Pancreas (tissue), 10 donors: ENCODE measurements at places on chromosomes 2 and 18.

DNA sequence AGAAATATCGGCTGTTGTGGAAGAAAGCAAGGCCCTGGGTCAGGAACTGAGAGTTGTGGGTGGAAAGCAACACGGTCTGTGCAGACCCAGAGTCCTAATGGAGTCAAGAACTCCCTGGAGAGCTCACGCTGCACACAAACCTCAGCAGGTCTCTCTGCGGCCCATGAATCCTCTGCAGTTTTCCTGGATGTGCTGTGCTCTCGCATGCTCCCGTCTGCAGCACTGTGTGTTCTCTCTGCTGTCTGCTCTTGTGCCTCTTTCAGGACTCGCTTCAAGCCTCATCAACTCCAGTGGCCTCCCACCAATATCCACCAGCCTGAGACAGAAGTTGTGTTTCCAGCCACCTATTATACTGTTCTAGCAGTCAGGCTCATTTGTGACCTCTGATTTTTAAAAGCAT, 24.3 kb downstream of the RNU4ATAC start:
- DNase-seq, result no peak

DNA sequence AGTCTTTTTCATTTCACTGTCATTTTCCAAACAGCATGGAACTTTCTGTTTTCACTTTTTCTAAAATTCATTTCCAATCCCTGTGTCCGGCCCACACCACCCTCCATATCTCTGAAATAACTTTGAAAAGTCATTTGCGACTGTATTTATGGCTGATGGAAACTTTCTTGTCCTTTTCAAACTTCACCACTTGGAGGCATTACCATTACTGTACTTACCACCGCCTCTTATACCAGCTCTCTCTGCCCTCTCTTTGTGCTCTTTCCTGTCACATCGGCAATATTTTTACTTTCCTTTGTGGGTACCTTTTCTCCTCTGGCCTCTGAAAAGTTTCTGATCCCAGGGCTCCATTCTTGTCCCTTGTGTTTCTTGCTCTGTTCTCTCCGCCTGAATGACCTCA, 39.5 kb upstream of the IL1RL1 start:
- DNase-seq, result no peak

- no peak for DNase-seq
These were observed 4.9 kb downstream of the IRS1 start for GRCh38 chr2:226794751-226795171.

DNA sequence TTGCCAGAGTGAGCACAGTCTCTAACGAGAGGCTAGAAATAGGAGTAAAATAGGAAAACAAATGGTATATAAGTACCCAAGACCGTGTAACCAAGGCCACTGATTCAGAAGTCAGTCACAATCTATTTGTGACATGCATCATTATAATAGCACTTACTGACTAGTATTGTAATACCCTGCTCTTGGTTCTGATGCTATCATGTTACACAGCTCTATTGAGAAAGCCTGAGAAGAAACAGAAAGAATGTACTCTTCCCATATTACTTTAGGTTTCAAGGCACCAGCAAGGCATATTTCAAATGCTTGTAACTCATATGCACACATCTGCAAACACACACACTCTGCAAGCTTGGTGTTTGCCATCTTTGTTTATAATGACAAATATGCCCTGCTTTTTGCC, 746.4 kb downstream of the SLC4A3 start:
- DNase-seq, result no peak

DNA sequence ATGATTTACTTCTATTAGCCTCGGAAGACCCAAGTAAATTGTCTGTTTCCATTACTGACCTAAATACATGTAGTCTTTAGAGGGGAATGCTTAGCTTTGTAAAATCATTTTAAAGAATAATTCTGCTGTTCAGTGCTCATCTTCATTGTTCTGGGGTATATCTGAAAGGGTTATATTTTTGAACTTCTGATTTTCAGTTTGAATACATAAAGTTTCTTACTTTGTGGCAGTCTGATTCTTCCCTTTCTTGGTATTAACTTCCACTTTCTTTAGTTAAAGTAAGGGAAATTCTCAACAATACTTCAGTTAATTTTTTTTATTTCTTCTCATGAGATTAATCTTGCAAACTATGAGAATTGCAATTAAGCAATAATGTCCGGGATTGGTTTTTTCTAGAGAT, 148.4 kb downstream of the DOCK10 start:
- no peak for DNase-seq

GRCh38 chr2:141313972-141314371, 816.8 kb downstream of the LRP1B start:
- DNase-seq, result no peak

DNA sequence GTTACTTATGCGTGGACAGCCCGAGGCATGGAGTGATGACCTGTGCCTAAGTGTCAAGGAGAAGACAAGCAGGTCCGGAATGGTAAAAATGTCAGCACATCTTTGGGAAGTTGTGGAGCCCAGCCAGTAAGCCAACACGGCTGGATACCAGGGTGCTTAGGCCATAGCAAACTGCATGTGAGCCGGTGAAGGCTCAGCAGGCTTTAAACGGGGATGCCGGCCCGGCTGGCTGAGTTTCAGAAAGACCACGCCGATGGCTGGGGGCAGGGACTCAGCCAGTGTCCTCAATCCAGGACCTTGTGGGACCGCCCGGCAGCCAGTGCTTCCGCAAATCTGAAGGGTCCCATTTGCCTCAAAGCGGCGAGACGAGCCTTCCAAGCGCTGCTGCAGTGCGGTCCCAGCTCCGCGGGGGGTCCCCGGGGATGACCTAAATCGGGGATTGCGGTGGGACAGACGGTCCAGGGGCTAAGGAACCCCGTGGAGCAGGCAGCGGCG, 946 bp upstream of the AGAP1 start:
- peak; percentile 18 for DNase-seq

GRCh38 chr2:128411431-128411830, 92.8 kb upstream of the HS6ST1 start:
- DNase-seq, result no peak

DNA sequence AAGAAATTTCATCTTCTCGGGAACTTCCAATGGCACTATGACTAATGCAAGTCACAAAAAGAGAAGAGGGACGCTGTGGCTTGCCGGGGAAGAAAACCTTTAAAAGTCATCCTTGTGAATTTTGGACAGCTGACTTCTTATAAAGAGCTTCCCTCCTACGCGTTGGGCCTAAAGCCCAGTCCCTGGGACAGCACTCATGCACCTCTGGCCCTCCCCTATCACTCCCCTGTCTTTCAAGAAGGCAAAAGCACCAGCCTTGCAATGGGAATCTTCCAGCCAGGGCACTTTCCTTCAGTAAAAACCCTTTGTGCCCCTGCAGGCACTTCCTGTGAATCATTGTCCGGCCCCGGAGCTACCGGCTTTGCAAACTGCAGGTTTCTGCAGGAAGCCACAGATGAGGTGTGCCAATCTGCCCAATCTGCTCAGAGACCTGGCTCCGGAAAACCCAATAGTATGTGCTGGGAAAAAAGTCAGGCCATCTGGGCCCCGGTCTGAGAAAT, 7.1 kb downstream of the MREG start:
- no peak for DNase-seq

GRCh38 chr2:217919204-217919603, 83.6 kb downstream of the TNS1 start:
- DNase-seq, result no peak

- no peak for DNase-seq
These were observed 191.0 kb downstream of the ARL4C start for GRCh38 chr2:234305846-234306245.

GRCh38 chr2:122194546-122194945, 439.1 kb downstream of the TSN start:
- DNase-seq, result no peak

DNA sequence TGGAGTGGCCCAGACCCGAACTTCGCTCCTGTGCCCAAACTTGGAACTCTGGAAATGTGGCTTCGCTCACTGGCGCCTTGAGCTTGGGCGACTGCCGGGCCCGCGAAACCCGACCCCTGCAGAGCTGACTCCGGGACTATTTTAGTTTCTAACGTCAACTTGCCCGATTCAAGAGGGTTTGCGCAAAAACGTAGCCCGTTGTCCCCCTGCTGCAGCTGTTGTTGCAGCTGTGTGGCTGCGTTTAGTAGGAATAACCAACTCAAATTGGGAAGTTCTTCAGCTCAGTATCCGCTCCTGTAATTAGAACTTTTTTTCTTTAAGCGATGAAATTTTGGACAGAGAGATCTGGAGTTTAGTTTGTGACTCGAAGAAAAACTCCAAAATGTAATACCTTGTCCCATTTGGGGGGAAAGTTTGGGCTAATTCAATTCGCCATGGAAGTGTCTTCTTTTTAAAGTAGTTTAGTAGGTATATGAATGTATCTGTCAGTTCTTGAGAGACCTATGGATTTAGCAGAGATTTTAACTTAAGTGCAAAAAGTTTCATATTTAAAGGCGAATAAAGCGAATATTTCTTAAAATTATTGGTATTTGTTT, 559 bp downstream of the MYL12A start:
- no peak for DNase-seq
